Karpas-422 (cell line): ENCODE measurements at places on chromosomes 4 and X. TPM values are rescaled to one million over a fixed set of nuclear protein-coding genes. Genes with fewer than 3 reads are reported as not detected.

- H3K4me1 ChIP-seq, result no peaks in the 10 kb centered on the region
- H3K27ac ChIP-seq, result no peak overlapping the region
- H3K4me3 ChIP-seq, result no peak overlapping the region
- no peak for DNase-seq
- no peaks in the 10 kb centered on the region for H3K27me3 ChIP-seq
Measured at GRCh38 chr4:91758487-91758886, 545.3 kb upstream of the GRID2 start.

- H3K36me3 ChIP-seq, result no peaks in the 10 kb centered on the region
- H3K27ac ChIP-seq, result no peak overlapping the region
- no peaks in the 10 kb centered on the region for H3K27me3 ChIP-seq
- H3K4me3 ChIP-seq, result no peak overlapping the region
- no peaks in the 10 kb centered on the region for H3K4me1 ChIP-seq
Measured at GRCh38 chr4:113810906-113811305, 49.4 kb upstream of the CAMK2D start.

GRCh38 chr4:67083496-67083895 lies 461.8 kb downstream of the CENPC start:
- no peak overlapping the region for H3K27ac ChIP-seq
- DNase-seq, result no peak
- no peak overlapping the region for H3K4me3 ChIP-seq

- H3K27ac ChIP-seq, result no peak overlapping the region
- no peaks in the 10 kb centered on the region for H3K36me3 ChIP-seq
- H3K27me3 ChIP-seq, result no peaks in the 10 kb centered on the region
Measured at GRCh38 chr4:125529071-125529470, 214.3 kb downstream of the FAT4 start.

DNA sequence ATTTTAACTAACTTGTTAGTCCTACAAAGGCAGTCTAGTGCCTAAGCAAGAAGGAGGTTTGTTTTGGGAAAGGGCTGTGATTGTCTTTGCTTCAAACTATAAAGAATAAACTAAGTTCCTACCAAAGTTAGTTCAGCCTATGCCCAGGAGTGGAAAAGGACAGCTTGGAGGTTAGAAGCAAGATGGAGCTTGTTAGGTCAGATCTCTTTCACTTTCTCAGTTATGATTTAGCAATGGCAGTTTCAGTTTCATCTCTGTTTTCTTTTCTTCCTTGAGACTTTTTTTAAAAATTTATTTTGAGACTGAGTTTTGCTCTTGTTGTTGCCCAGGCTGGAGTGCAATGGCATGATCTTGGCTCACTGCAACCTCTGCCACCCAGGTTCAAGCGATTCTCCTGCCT lies 82.9 kb upstream of the NLGN4X start:
- peaks cover 4% of the 10 kb centered on the region for H3K4me1 ChIP-seq
- H3K36me3 ChIP-seq, result no peaks in the 10 kb centered on the region
- H3K27me3 ChIP-seq, result 0 out of 2 replicates have a peak, but pooled peaks cover 2% of the 10 kb centered on the region
- no peak overlapping the region for H3K27ac ChIP-seq
- H3K4me3 ChIP-seq, result no peak overlapping the region
- no peak for DNase-seq

- no peak for DNase-seq
- no peak overlapping the region for H3K27ac ChIP-seq
- no peak overlapping the region for H3K4me3 ChIP-seq
- no peaks in the 10 kb centered on the region for H3K4me1 ChIP-seq
- peaks cover 3% of the 10 kb centered on the region; the same call in 1 of the 2 replicates for H3K27me3 ChIP-seq
- no peaks in the 10 kb centered on the region for H3K36me3 ChIP-seq
Measured at GRCh38 chrX:40843643-40844042, 108.3 kb upstream of the MED14 start.

GRCh38 chr4:158825433-158826036 lies 56.7 kb downstream of the FNIP2 start:
- no peak for DNase-seq
- H3K36me3 ChIP-seq, result no peaks in the 10 kb centered on the region
- no peaks in the 10 kb centered on the region for H3K4me1 ChIP-seq
- H3K4me3 ChIP-seq, result no peak overlapping the region
- no peak overlapping the region for H3K27ac ChIP-seq

The BCAP31 gene
- 99.7 and 110 TPM in 2 replicates for total RNA-seq

The AFF2 gene
- total RNA-seq, result 80.7 and 231 TPM in 2 replicates

The SCD5 gene
- 14.0 and 14.9 TPM in 2 replicates for total RNA-seq

The MXRA5 gene
- not detected in 2 replicates for total RNA-seq

The ZNF711 gene
- total RNA-seq, result 15.2 and 28.3 TPM in 2 replicates
